Iris pigment epithelial cell (primary cell): ENCODE measurements at places on chromosomes 11 and 22.

DNA sequence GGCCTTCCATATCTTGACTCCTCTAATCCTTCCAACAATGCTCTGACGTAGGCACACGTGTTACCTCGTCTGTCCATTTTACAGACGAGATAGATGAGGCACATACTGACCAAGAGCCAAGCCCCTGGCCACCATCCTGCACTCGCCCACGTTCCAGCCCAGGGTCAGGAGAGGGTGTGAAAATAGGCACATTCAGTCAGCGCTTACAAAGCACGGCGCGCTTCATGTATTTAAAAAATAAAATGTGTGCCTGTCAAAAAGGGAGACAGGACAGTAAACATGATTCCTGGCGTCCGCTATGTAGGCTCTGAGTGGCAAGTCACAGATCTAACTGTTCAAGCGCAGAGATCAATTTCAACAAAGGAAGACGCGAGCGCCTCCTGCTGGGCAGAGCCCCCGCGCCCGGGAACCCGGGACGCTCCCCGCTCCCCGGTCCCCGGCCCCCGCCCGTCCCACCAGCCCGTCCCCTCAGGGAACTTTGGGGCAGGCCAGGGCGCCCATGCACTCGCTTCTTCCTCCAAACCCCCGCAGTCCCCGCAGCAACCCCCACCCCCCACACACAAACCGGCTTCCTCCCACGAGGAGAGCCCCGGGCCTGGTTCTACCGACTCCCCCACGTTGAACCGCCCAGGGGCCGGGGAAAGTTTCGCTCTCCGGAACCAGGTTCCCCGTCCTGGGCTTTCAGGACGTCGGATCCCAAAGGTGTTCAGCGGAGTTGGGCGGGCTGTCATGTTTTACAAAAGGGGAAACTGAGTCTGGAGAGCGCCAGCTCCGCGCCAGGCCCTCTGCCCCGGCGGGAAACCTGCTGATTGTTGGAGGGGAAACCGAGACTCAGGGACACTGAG lies 10.4 kb upstream of the C1QTNF6 start:
- peak; percentile 68 for DNase-seq

DNA sequence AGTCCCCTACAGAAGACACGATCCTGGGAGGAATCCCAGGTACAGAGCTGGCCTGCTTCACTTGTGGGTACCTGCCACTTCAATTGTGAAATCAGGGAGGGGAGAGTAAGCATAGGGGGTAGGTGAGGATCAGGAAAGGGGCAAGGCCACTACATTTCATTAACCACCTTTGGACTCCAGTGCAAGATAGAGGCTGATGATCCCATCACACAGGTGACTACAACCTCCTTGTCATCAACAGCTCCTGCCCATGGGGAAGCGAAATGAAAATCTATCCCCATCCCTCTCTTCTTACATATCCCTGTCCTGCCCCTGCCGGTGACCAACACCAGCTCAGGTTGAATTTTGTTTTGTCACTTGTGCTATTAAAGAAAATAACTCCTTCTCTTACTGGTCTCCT lies 64.7 kb upstream of the VPREB1 start:
- DNase-seq = no peak

DNA sequence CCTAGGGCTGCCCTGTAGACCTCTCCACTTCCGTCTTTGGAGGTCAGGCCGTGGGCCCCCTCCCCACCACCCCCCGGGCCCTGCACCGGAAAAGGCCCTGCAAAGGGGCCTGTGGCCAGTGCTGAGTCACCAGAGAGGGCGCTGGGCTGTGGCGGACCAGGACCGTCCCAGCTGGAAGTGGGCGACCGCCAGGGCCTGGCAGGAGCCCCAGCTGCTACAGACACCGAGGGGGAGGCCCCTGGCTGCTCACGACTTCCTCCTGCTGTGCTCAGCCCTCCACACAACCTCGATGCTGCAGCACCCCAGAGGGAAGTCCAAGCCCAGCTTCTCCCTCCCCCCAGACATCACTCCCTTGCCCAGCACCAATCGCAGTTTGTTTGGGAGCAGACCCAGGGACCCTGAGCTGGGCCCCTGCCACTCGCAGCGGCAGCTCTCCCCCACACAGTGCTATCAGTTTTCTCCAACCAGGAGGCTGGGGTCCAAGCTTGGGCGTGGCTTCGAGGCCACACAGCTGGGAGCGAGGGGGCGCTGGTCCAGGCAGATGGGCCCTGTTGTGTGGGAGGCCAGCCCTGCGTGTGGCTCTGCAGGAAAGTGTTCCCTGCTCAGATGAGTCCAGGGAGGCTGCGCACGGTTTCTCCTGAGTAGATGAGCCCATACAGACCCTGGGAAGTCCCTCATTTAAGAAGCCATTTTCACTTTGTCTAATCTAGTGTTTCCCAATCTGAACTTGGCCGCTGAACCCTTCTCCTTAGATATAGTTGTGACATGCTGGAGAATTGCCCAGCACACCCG lies 5.6 kb upstream of the SH3BP1 start:
- peak; percentile 73 for DNase-seq

DNA sequence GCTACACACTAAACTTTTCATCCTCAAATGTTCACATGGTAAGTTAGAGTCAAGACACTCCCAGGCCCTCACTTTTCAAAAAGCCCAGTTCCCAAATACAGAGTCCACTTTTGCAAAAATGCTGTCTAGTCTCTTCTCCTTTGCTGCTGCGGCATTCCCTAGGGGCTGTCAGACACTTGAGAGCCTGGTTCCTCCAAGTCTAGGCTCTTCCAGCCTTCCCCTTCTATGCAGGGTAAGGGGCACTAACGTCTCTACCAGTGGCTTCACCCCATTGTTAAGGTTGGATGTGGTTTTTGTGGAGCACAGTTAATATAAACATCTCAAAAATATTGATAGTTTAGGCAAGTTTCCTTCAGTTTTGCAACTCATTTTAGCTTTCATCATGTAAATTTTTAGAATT lies 181.5 kb downstream of the KIF18A start:
- DNase-seq = no peak

DNA sequence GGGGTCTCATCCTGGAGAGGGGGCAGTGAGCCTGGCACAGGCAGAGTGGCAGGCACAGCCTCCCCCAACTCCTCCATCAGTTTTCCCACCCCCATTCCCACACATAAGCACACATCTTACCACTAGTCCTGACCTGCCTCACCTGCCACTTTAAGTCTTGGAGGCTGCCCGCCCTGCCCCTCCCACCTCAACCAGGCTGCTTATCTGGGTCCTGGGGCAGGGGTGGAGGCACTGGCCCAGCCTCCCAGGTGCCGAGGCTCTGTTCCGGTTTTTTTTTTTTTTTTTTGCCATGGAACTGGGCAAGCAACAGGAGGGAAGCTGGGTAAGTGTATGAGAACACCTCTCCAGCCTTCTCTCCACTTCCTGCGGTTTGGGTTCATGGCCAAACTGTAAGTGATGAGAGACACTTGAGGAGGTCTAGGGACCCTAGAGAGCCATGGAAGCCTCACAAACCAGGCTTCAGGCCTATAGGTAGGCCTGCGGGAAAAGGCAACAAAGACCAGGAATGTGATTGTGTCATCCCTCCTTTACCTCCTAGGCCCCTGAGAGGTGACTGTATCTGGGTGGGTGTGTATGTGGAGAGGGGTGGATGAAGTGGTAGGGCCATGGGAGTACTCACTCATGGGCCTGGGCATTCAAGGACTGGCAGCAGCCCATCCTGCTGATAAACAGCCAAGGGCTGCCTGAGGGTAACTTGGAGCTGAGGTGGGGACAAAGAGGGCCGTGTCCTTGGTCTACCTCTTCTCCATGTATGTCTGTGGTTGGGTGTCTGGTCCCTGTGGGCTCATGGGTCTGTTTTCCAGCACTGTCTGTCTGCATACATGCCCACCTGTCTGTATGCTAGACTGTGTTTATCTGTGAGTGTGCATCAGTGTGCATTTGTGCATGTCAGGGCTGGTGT lies 22.6 kb downstream of the PHLDB1 start:
- DNase-seq = no peak

GRCh38 chr11:65884716-65885092 lies 3.6 kb downstream of the FIBP start:
- peak; percentile 56 for DNase-seq

GRCh38 chr22:45930324-45930723 lies 46.6 kb downstream of the WNT7B start:
- no peak for DNase-seq

GRCh38 chr11:120660024-120660565 lies 148.5 kb downstream of the GRIK4 start:
- peak; percentile 12 for DNase-seq

- no peak for DNase-seq
These were observed 1082.5 kb downstream of the BRD1 start for GRCh38 chr22:48744967-48745841.

DNA sequence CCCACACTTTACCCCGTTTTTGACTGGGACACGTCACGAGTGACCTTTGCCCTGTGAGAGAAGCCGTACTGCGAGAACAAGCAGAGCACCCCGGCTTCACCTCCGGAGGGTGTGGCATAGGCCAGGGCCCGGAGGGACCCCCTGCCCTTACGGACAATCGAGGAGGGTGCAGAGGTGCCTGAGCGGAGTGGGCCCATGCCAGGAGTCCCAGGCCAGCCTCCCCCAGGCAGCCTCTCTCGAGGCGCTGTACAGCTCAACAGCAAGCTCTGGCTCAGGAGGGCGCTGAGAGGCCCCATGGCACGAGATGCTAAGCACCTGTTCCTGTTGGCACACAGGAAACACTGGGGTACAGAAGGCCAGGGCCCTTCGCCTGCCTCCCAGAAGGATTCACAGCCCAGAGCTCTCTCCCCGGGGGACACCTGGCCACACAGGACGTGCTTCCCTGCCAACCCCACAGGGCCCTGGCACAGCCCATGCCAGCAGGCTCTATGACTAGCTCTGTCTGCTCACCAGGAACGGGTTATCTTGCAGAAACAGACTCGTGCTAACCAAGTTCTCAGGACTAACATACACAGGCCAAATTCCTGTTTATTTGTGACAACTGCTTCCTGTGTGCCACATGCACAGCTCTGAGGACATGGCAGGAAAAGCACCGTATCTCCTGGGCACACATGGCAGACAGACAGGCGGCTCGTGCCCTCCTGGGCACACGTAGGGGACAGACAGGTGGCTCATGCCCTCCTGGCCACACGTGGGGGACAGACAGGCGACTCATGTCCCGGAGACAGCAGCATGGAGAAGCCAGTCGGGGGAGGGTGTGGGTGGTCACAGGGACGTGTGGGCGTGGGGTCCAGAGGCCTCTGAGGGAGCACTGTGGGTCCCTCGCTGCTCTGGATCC lies 11.6 kb downstream of the TOLLIP start:
- DNase-seq = no peak
